Smooth muscle cell of bladder (primary cell): ENCODE measurements at places on chromosomes 6 and 20. TPM values are rescaled to one million over a fixed set of nuclear protein-coding genes. Genes with fewer than 3 reads are reported as not detected.

Gene MYB
- 0.09 and 0.14 TPM in 2 replicates for total RNA-seq

Gene SMLR1
- not detected in 2 replicates for total RNA-seq

Gene FAM209B
- total RNA-seq, result not detected in 2 replicates

Gene NELFE
- total RNA-seq, result 87.3 and 111 TPM in 2 replicates

Gene SAMD3
- 4.1 and 11.8 TPM in 2 replicates for total RNA-seq

Gene HUS1B
- total RNA-seq, result 0.71 and 0.83 TPM in 2 replicates

Gene RSPO4
- not detected in 2 replicates for total RNA-seq

Gene RING1
- total RNA-seq, result 26.2 and 38.6 TPM in 2 replicates

Gene DSE
- 160 and 229 TPM in 2 replicates for total RNA-seq

Gene OR2H2
- total RNA-seq, result not detected in 2 replicates

Gene ARHGAP18
- 15.4 and 15.6 TPM in 2 replicates for total RNA-seq

Gene LIN28B
- not detected in 2 replicates for total RNA-seq

Gene TCP11
- total RNA-seq, result 0.14 TPM in 1 of 2 replicates, not detected in the other

Gene ARFGAP1
- 68.0 and 93.2 TPM in 2 replicates for total RNA-seq

Gene COL11A2
- 0.14 and 0.46 TPM in 2 replicates for total RNA-seq

Gene MC3R
- not detected in 2 replicates for total RNA-seq

Gene BTNL2
- total RNA-seq, result not detected in 2 replicates

Gene ZNF334
- total RNA-seq, result 1.8 and 2.0 TPM in 2 replicates

Gene OPN5
- not detected in 2 replicates for total RNA-seq

Gene PRSS16
- total RNA-seq, result 0.28 TPM in 1 of 2 replicates, not detected in the other

Gene REM1
- 0.09 TPM in 1 of 2 replicates, not detected in the other for total RNA-seq

Gene ERMARD
- 22.7 and 27.3 TPM in 2 replicates for total RNA-seq

Gene CCDC170
- total RNA-seq, result 2.6 and 3.1 TPM in 2 replicates

Gene GNMT
- not detected in 2 replicates for total RNA-seq

Gene AIF1
- total RNA-seq, result not detected in 2 replicates

Gene RBM24
- 1.4 and 3.5 TPM in 2 replicates for total RNA-seq

Gene UBE2J1
- 26.3 and 30.0 TPM in 2 replicates for total RNA-seq

Gene SNPH
- 10.4 and 11.8 TPM in 2 replicates for total RNA-seq

Gene ARMC12
- total RNA-seq, result 0.28 and 0.65 TPM in 2 replicates

Gene HLA-DOA
- total RNA-seq, result under 0.01 TPM in 1 of 2 replicates, not detected in the other

Gene GLP1R
- total RNA-seq, result not detected in 2 replicates

Gene PI16
- total RNA-seq, result 0.43 and 4.6 TPM in 2 replicates

Gene SLC17A4
- not detected in 2 replicates for total RNA-seq

Gene FOXA2
- total RNA-seq, result under 0.01 TPM in 1 of 2 replicates, not detected in the other

Gene KIF16B
- total RNA-seq, result 14.8 and 15.4 TPM in 2 replicates

Gene RRP36
- 76.1 and 80.2 TPM in 2 replicates for total RNA-seq

Gene HS3ST5
- under 0.01 and 0.14 TPM in 2 replicates for total RNA-seq
